DMS 273 treated with DMSO at 0.1 percent for 48 hours (cell line): ENCODE measurements at places on chromosomes 2 and 18.

GRCh38 chr2:61774351-61774750 is 79.5 kb downstream of the FAM161A start:
- no peak for DNase-seq

DNA sequence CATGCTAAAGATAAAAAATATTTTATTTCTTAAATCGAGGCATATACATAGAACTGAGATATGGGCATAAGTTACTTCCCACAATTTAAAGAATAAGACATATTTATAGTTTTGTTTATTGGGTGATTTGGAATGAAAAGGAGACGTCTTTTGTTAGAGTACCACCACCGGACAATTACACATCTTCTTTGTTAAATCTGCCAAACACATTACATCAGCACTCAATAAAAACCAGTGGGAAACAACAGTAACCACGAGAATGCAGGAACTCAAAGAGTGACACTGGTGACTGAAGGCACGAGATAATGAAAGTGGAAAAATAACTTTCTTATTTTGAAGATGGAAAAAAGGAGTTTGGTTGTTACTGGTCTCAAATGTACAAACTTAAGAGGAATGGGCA is 92.6 kb upstream of the TFCP2L1 start:
- no peak for DNase-seq

- no peak for DNase-seq
Measured at GRCh38 chr2:127001751-127002150, 103.1 kb downstream of the TEX51 start.

DNA sequence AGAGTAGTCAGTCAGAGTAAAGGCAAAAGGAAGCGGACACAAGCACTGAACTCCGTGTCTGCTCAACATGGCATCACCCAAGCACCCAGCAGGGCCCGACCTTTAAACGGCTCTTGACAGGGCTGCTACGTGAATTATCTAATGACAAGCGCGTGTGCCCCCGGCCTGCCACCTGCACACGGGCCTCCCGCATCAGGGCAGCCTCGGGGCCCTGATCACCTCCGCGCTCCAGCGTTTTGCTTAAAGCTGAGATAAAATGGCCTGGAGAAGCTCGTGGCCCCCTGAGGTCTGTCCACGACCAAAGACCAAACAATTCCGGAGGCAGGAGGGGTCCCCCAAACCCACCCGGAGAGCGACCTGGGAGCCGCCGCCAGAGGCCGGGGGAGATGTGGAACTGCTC is 376 bp downstream of the NDUFA10 start:
- no peak for DNase-seq

- no peak for DNase-seq
Measured at GRCh38 chr2:96533292-96534073, 3.1 kb upstream of the ARID5A start.

- no peak for DNase-seq
Measured at GRCh38 chr2:40690525-40690924, 238.6 kb upstream of the SLC8A1 start.

DNA sequence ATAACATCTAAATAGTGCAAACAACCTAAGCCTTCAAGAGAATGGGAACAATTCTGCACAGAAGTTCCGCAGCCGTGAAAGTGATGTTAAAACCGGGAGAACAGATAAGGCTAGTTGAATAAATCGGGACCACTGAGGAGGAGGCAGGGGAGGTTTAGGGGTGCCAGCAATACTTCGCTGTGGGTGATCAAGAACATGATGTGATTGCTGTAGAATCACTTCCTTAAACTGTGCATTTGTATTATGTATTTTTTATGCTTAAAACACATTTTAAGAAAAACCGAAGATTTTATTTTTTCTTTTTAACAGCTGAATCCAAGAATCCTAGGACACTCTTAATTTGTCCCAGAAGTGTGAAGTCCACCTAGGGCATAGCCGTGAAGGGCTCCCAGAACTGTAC is 33.6 kb downstream of the TTC32 start:
- no peak for DNase-seq

- peak; percentile 39 for DNase-seq
Measured at GRCh38 chr2:172096626-172097547, 5.8 kb downstream of the DLX2 start.

DNA sequence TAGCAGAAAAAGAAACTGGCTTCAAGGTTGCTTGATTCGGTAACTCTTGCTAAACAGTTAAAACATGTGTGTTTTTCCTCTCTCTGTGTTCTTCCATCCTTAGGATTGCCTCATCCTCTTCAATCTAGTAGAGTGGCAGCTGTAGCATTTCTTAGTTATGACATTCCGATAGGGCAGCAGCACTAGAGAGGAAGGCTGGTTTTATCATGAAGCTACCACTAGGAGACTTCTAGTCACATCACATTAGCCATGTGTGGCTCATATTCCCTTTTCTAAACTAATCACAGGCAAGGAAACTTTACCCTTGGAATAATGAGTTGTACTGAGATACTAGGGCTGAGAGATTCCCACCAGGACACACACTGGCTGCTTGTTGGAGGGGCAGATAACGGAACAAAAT is 187.6 kb downstream of the DOK6 start:
- DNase-seq: no peak

DNA sequence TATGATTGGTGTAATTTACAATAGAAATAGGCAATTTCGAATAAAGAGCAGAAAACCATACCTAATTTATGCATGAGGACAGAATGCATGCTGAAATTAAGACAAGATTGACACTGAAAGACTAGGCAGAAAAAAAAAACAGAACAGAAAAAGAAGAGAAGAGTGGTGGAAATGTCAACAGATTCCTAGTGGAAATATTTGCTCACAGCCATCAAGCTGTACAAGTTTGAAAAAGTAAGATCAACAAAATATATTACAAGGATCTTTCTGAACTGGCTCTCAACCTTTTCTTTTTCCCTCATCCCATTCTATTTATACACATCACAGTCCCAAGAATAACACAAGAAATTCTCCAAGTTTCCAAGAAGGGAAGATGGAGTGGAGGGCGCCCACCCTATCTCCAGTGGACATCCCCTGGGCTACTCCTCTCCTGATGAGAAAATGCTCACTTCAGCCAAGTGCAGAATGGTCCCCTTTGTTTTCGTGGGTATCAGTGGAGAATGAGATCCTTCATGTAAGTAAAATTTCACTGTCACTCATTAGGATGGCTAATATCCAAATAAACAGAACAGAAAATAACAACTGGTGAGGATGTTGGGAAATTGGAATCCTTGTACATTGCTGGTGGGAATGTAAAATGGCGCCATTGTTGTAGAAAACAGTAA is 51.0 kb upstream of the ZNF532 start:
- DNase-seq: no peak

GRCh38 chr2:145635706-145636427 is 1115.9 kb upstream of the ZEB2 start:
- DNase-seq: no peak

- no peak for DNase-seq
Measured at GRCh38 chr2:133044556-133044955, 374.6 kb upstream of the LYPD1 start.

GRCh38 chr2:224114428-224114827 is 75.3 kb upstream of the SERPINE2 start:
- no peak for DNase-seq

GRCh38 chr2:113187771-113188170 is 14.0 kb downstream of the PSD4 start:
- no peak for DNase-seq

DNA sequence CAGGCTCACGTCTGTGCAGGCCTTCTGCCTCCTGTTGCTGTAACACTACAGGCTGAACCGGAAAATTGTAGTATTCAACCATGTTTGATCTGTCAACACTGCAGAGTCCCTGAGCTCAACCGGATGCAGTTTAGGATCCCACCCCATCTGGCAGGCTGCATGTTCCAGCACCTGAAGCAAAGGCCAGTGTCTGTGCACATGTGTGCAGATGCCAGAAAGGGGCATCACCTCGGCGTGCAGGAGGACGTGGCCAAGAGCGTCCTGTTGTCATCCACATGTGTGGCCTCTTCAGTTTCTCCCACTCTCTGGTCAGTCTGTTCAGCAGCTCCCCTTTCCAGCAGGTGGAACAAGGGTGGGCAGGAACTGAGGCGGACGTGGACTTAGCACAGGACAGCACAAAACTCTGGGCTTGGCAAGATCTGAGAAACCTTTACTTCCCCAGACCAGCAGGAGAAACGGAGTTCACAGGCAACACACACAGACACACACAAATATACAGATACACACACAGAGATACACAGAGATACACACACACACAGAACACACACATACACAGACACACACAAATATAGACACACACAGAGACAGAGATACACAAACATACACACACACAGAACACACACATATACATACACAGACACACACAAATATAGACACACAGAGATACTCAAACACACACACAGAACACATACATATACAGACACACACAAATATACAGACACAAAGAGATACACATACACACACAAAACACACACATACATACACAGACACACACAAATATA is 111.3 kb downstream of the NDUFA10 start:
- DNase-seq: no peak

GRCh38 chr18:49690312-49690711 is 123.0 kb downstream of the ACAA2 start:
- DNase-seq: no peak

- no peak for DNase-seq
Measured at GRCh38 chr18:56574861-56575260, 63.5 kb downstream of the TXNL1 start.

- DNase-seq: no peak
Measured at GRCh38 chr2:139228276-139228675, 448.1 kb upstream of the NXPH2 start.

DNA sequence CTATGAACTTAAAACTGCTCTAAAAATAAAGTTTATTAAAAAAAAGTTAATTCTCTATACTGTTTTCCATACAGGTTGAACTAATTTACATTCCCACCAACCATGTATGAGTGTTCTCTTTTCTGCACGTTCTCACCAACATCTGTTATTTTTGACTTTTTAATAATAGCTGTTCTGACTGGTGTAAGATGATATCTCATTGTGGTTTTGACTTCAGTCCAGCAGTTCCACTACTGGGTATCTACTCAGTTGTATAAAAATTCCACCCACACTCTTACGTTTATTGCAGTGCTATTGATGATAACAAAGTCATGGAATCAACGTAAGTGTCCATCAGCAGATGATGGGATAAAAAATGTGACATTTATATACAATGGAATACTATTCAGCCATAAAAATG is 33.7 kb downstream of the SPAG16 start:
- peak; percentile 62 for DNase-seq

DNA sequence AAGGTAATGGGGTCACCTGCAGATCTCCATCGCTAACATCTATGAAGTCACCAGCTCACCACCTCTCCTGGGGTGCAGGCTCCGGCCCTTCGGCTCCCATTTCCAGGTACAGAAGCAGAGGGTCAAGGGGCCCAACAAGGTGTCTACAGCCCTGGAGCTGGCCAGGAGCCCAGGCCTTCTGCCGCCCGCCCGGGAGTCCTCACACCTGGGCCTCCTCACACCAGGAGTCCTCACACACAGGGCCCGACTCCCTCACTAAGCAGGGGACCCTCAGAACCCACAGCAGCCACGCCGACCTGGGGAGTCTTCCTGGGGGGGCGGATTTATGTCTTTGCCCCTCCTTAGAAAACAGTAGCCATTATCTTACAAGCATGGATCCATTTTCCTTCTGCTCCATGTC is 43.4 kb upstream of the TPO start:
- DNase-seq: no peak

DNA sequence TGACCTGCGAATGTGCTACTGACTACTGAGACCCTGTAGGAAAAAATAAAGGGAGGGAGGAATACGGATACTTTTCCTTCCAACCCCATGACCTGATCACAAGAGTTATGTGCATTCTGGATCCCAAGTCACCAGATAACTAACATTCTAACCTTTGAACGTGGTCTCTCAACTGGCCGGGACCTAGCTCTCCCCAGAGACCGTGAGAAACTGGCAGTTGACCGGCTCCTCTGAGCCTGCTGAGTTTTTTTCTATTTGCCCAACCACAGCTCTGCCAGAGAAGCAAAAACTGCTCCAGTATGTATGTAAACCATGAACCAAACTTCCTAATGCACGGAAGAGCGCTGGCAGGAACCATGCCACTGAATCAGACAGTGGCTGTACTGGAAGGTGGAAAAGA is 47.5 kb upstream of the PTMA start:
- no peak for DNase-seq

DNA sequence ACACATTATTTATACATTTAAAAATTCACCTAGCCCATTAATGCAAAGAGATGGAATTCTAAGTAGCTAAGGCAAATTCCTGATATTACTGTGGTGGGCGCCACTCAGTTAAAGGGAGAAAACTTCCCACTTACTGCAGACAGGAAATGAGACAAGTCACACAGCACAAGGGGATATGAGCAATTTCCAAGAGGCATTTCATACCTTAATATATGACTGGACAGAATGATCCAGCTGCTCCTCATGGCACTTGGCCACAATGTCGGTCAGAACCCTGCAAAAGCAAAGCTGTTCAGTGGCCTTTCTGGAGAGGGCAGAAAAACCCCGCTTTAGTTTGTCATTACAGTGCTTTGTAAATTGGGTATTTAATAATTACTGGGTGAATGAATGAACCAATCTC is 121.4 kb upstream of the CCDC195 start:
- no peak for DNase-seq

DNA sequence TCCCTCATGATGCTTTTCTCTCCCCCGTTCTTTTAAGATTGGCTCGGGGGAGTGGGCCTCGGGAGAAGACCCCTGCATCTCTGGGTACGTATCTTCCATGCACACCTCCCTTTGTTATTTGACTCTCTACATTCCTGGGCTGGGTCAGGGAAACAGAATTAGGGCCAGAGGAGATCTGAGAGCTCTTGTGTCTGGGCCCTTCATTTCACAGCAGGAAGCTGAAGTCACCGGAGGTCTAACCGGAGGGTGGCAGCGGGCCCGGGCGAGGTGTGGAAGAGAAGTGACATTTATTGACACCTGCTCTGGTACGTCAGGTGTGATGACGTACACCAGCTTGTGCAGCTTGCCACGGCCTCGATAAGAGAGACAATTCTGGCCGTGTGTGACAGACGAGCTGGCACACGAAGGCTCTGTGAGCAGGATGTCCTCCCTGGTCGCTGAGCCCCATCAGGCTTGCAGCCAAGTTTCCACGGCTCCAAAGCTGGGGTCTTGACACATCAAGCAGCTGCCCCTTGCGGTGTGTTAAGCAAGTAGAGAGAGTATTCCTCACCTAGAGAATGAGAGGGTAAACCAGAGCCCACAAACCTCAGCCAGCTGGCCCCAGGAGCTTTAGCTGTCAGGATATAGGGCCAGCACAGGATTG is 30.4 kb downstream of the TOGARAM2 start:
- DNase-seq: no peak

- no peak for DNase-seq
Measured at GRCh38 chr2:142973822-142974207, 96.4 kb downstream of the KYNU start.

DNA sequence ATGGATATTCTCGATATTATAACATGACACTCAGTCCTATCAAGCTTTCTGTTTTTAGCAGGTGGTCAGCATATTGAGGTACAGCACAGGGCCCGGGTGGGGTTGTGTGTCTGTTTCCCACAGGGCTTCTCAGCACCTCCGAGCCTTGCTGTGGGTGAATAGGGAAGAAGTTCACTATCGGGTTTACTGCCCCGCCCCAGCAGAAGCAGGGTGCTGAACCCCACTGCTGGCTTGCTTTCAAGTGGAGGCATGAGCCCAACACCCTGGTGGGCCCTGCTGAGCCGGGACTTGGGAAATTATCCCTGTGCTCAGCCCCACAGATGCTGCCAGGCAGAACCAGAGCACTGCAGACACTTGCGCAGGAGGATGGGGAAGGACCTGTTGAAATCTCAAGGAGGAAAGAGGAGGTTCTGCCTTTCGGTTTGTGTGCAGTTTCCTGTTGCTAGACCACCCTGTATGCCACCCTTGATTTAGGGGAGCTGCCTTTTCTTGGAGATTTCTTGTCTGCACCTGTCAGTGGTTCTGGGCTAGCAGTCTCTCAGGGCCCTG is 270.3 kb upstream of the SALL3 start:
- DNase-seq: no peak

GRCh38 chr2:215357660-215358059 is 45.8 kb downstream of the ATIC start:
- no peak for DNase-seq
